ENCODE measurements at places on chromosomes 7 and 10. TPM values are rescaled to one million over a fixed set of nuclear protein-coding genes. Genes with fewer than 3 reads are reported as not detected.

The REPIN1 gene
- 131 TPM for total RNA-seq

The EPO gene
- 0.29 TPM for total RNA-seq

The TRUB1 gene
- total RNA-seq = 37.0 TPM

The NKX6-2 gene
- not detected for total RNA-seq

The RBP4 gene
- total RNA-seq = not detected

The AGR2 gene
- total RNA-seq = not detected

The TEX47 gene
- not detected for total RNA-seq

The MRC1 gene
- total RNA-seq = not detected

The PRSS37 gene
- total RNA-seq = not detected

The OR2A42 gene
- total RNA-seq = not detected

The ZNF853 gene
- total RNA-seq = 0.35 TPM

Data from SK-MEL-5 (cell line).